ENCODE measurements at places on chromosomes 3 and 15.

DNA sequence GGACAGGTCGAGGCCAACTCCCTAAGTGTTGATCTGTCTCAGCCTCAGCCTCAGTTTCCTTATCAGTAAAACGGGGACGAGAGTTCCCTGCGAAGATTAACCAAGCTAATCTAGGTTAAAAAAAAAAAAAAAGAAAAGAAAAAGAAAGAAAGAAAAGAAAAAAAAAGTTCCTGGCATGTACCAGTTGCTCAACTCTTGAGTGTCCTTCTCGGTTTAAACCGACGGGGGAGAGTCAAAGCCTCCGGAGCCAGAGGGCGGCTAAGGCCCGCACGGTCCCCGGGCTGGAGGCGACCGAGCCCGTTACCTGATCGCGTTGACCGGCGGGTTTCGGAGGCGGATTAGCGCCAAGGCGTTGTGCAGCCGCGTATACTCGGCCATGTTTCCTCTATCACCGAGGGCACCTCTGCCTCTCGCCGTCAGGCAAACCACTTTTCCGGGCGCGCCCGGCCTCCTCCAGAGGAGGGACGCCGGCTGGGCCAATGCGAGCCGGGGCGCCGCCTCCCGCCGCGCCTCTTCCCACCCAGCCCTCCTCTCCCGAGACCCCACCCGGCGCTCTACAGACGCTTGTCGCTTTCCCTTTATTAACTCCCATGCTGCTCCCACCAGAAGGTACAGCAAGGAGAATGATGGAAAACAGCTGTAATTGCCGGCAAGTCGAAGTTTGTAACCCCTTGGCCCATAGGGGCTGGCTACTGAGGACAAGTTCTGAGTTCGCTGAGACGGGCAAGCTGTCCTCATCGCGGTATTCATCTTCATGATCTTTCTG, at the start of gene EHHADH:
EHHADH (minus strand) TSS at position 405 of the 766 bp plus-strand sequence; CDS start at position 378, 27 bp downstream.
- H3K27me3 ChIP-seq: peaks cover 9% of the 10 kb centered on the region
- H3K4me3 ChIP-seq: peak within 1 kb of the TSS; percentile 68
- H3K27ac ChIP-seq: no peak within 1 kb of the TSS
- peak; percentile 58 for DNase-seq
- H3K36me3 ChIP-seq: peaks cover 4% of the 10 kb centered on the region

- no peak for DNase-seq
- H3K27me3 ChIP-seq: no peaks in the 10 kb centered on the region
- H3K27ac ChIP-seq: no peak overlapping the region
- no peaks in the 10 kb centered on the region for H3K4me1 ChIP-seq
Observed at GRCh38 chr3:89098173-89098572, 9.2 kb upstream of the EPHA3 start.

- peaks cover 14% of the 10 kb centered on the region for H3K27me3 ChIP-seq
- no peak for DNase-seq
- no peak overlapping the region for H3K27ac ChIP-seq
- H3K4me1 ChIP-seq: no peaks in the 10 kb centered on the region
- H3K36me3 ChIP-seq: no peaks in the 10 kb centered on the region
- H3K4me3 ChIP-seq: no peak overlapping the region
Observed at GRCh38 chr15:60618206-60618605, 139.3 kb upstream of the ICE2 start.

- DNase-seq: no peak
- no peak overlapping the region for H3K4me3 ChIP-seq
- no peak overlapping the region for H3K27ac ChIP-seq
Observed at GRCh38 chr15:71709808-71710418, 100.4 kb upstream of the NR2E3 start.

DNA sequence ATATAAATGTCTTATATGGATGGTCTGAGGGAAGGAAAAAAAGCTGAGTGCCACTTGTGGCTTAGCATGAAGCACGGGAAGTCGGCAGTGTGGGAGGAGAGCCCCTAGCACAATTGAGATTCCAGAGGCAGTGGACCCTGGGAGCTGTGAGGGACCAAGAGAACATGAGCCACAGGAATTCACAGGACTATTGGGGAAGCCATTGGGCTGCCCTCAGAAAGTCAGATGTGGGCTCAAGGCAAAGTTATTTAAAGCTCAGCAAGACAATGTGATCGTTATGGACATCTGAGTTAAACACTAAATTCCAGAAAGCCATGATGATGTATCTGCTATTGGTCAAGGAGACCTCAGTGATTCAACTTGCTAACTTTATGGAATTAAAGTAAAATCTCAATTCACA, 380.8 kb upstream of the IL12A start:
- H3K4me3 ChIP-seq: no peak overlapping the region
- H3K36me3 ChIP-seq: no peaks in the 10 kb centered on the region
- H3K4me1 ChIP-seq: no peaks in the 10 kb centered on the region
- no peak for DNase-seq
- no peak overlapping the region for H3K27ac ChIP-seq

GRCh38 chr15:95032156-95032555, 800.8 kb downstream of the MCTP2 start:
- DNase-seq: no peak
- H3K4me3 ChIP-seq: no peak overlapping the region
- H3K27me3 ChIP-seq: no peaks in the 10 kb centered on the region

GRCh38 chr3:126107957-126108675, 24.2 kb upstream of the SLC41A3 start:
- no peaks in the 10 kb centered on the region for H3K27me3 ChIP-seq
- H3K27ac ChIP-seq: no peak overlapping the region
- no peaks in the 10 kb centered on the region for H3K36me3 ChIP-seq
- no peaks in the 10 kb centered on the region for H3K4me1 ChIP-seq
- DNase-seq: peak; percentile 6
- no peak overlapping the region for H3K4me3 ChIP-seq

- peaks cover 6% of the 10 kb centered on the region for H3K36me3 ChIP-seq
- H3K27me3 ChIP-seq: peaks cover 5% of the 10 kb centered on the region
- peaks cover 44% of the 10 kb centered on the region for H3K4me1 ChIP-seq
- peak overlapping the region; percentile 63 for H3K4me3 ChIP-seq
Observed at GRCh38 chr15:40325188-40325587, 1.7 kb downstream of the INAFM2 start.

- no peaks in the 10 kb centered on the region for H3K36me3 ChIP-seq
- no peak overlapping the region for H3K27ac ChIP-seq
- no peak overlapping the region for H3K4me3 ChIP-seq
Observed at GRCh38 chr3:194617827-194618226, 15.4 kb downstream of the TMEM44 start.

DNA sequence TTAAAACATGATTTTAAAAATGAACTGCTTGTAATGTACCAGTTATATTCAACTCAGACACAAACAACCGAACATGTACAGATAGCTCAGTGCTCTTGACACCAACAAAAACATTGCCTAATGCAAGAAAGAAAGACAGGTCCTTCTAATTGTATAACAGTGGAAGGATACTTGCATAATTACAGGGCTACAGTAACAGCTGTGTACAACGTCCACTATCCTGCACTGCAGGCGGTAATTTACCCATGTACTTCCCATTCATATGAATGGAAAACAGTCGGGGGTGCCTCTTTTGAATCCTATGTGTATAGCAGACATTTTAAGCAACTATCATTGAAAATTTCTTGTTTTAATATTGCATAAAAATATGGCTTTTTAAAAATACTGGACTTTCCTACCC, 41.1 kb upstream of the PLSCR5 start:
- no peak overlapping the region for H3K4me3 ChIP-seq
- H3K27me3 ChIP-seq: no peaks in the 10 kb centered on the region
- no peaks in the 10 kb centered on the region for H3K4me1 ChIP-seq
- DNase-seq: no peak

- H3K4me3 ChIP-seq: no peak overlapping the region
- peak; percentile 20 for DNase-seq
- H3K36me3 ChIP-seq: peaks cover 2% of the 10 kb centered on the region
- H3K27me3 ChIP-seq: peaks cover 14% of the 10 kb centered on the region
Observed at GRCh38 chr3:193910886-193911738, 224.8 kb upstream of the HES1 start.

DNA sequence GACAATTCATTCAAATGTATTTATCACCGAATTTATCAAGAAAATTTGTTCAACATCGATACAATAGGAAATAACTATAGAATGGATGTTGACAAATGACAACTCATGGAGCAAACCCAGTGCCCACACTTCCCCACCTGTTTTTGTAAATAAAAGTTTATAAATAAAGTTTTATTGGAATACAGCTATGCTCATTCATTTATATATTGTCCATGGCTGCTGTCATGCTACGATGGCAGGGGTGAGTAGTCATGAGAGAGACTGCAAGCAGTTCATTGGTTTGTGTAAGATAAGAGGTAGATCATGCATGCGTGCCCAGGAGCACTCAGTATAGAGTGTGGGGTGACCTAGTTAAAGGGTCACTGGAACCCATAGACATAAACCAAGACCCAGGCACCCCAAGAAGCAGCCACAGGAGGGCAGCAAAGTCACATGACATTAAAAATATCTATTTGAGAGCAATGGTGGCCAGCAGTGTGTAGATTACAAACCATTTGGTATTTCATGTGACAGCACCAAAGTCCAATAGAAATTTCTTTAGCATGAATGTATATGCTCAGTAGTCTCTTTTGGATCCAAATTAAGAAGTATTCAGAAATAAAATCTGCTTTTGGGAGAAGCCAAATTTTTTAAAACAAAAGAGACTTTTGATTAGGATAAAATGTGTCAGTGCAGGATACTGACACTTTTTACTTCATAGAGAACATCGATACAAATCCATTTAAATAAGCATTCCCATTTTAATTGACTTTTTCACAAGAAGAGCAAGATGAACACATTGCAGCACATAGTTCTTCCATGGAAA, 794.8 kb downstream of the MCTP2 start:
- no peak for DNase-seq
- no peaks in the 10 kb centered on the region for H3K4me1 ChIP-seq
- no peak overlapping the region for H3K4me3 ChIP-seq
- H3K27me3 ChIP-seq: no peaks in the 10 kb centered on the region

DNA sequence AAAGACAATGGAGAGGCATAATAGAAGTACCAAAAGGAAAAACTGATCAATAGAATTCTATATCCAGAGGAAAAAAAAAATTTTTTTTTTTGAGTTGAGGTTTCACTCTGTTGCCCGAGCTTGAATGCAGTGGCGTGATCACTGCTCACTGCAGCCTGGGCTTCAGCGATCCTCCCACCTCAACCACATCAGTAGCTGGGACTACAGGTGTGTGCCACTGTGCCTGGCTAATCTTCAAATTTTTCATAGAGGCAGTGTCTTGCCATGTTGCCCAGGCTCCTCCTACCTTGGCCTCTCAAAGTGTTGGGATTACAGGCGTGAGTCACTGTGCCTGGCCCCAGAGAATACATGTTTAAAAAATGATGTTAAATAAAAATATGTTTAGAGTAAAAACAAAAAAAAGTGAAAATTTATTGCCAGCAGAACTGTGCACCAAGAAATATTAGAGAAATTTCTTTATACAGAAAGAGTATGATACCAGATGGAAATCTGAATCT, 154.3 kb upstream of the ZBTB20 start:
- DNase-seq: no peak
- H3K4me3 ChIP-seq: no peak overlapping the region
- H3K27ac ChIP-seq: no peak overlapping the region

DNA sequence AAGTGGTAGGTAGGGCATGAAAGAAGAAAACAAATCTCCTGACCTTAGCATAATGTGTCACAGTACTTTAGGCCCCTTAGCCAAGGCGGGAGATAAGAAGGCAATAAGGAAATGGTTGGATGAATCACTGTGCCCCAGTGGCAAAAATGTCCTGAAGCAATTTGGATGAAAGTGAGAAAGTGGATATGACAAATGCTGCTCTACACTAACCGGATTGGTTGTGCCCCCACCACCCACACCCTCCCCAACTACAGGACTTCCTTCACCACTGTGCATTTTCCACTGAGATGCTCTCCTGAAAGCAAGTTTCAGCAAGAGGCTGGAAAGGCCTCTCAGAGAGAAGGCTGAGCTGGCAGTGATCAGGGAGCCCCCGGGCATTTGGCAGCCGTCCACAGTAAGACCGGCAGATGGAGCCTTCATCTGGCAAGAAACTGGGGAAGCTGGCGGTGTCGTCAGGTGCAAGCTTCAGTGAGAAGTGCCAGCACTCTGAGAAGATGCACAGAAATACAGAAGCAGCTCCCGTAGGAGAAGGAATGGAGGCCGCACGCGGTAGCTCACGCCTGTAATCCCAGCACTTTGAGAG, 63.8 kb downstream of the ATP1B3 start:
- H3K4me3 ChIP-seq: no peak overlapping the region
- no peaks in the 10 kb centered on the region for H3K36me3 ChIP-seq
- peak; percentile 17 for DNase-seq
- peaks cover 16% of the 10 kb centered on the region for H3K4me1 ChIP-seq
- no peaks in the 10 kb centered on the region for H3K27me3 ChIP-seq

GRCh38 chr3:42476225-42477125, 26.0 kb upstream of the VIPR1 start:
- H3K27ac ChIP-seq: no peak overlapping the region
- no peak for DNase-seq
- no peaks in the 10 kb centered on the region for H3K4me1 ChIP-seq
- H3K36me3 ChIP-seq: no peaks in the 10 kb centered on the region
- no peak overlapping the region for H3K4me3 ChIP-seq

- H3K27me3 ChIP-seq: no peaks in the 10 kb centered on the region
- no peak overlapping the region for H3K27ac ChIP-seq
- no peak for DNase-seq
Observed at GRCh38 chr3:112032098-112032731, 2.3 kb upstream of the TMPRSS7 start.

DNA sequence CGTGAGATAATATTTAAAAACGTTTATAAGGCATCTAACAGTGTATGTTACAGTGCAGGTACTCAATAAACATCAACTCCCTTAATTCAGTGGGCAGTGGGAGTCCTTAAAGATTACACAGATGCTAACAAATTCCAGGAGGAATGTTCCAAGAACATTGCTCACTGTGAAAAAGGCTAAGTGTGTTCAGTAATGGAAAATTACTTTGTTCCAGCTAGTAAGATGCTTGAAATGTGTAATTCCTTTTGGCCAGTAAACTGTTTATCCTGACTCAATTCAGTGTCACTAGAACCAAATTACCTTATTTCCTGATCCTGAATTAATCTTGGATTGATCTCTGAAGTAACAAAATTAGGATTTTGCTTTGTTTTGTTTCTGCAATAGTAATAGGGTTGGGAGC, 54.2 kb upstream of the SEMA6D start:
- H3K4me3 ChIP-seq: no peak overlapping the region
- no peak for DNase-seq
- H3K4me1 ChIP-seq: no peaks in the 10 kb centered on the region
- H3K27me3 ChIP-seq: no peaks in the 10 kb centered on the region
- H3K27ac ChIP-seq: no peak overlapping the region

DNA sequence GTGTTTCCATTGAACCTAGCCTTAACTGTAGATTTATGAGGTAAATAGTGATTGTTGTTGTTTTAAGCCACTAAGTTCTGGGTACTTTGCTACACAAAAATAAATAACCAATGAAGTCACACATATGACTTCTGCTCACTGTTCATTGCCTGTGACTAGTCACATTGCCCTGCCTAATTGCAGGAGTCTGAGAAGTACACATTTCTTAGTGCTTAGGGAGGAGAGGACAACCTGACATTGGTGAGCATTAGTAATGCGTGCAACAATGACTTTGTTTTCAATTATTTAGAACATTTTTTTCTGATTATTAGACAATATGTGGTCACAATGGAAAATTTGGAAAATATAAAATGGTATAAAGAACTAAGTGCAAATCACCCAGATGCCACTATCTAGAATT, 133.2 kb upstream of the DAZL start:
- peaks cover 3% of the 10 kb centered on the region for H3K27me3 ChIP-seq
- H3K36me3 ChIP-seq: no peaks in the 10 kb centered on the region
- no peaks in the 10 kb centered on the region for H3K4me1 ChIP-seq
- H3K27ac ChIP-seq: no peak overlapping the region

Data from activated CD4-positive, alpha-beta memory T cell treated with anti-CD3 and anti-CD28 coated beads, Interleukin-2, amount 10 ng/mL, durations not matched to agents 7 days and 5 days (primary cell).